ENCODE measurements at places on chromosomes 6 and 20. TPM values are rescaled to one million over a fixed set of nuclear protein-coding genes. Genes with fewer than 3 reads are reported as not detected.

DNA sequence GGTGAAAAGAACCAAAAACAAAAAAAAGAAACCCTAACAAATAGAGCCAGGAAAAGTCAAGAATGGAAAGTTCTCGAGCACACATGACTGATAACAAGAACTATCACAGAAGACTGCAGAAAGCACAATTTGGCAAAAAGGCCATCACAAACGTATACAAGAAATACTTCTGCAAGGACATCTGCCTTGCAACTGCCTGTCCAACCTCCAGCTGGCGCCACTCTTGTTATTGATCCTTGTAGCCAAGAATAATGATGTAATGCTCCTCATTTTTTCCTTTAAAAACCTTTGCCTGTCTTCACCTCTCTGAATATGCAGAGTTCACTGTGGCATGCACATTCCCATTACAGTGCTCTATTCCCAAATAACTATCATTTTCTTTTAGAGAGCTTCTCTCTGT lies 87.9 kb upstream of the BMP5 start:
- no peak for DNase-seq

Gene HFE
- 0.19 TPM for total RNA-seq

Gene MAFB
- not detected for total RNA-seq

Gene PRRT1
- 0.75 TPM for total RNA-seq

DNA sequence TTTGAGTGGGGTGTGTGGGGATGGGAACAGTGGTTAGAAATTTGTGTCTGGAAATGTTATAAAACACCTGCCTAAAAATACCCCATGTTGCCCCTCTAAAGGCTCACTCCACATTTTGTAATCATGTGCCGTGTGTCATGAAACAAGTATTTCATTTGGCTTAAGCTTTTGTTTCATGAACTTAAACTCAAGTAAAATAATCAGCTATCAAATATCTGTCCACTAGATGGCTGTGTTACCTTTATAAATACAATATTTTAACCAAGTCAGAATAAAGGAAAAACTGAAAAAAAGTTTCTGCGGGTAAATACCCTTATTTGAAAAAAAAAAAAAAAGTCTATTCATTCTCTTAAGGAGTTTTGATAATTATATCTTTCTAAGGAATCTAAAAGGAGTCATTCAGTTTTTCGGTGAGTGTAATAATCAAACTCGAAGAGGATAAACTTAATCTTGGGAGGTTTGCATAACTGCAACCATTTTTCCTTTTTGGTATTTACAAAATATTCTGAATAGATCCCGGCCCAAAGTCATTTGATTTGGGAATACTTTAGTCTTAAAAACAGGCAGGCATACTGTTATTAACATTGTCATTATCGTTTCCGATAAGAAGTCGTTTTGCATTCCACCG lies 29.9 kb upstream of the MTRF1L start:
- peak; percentile 66 for DNase-seq

Gene RIPPLY2
- not detected for total RNA-seq

DNA sequence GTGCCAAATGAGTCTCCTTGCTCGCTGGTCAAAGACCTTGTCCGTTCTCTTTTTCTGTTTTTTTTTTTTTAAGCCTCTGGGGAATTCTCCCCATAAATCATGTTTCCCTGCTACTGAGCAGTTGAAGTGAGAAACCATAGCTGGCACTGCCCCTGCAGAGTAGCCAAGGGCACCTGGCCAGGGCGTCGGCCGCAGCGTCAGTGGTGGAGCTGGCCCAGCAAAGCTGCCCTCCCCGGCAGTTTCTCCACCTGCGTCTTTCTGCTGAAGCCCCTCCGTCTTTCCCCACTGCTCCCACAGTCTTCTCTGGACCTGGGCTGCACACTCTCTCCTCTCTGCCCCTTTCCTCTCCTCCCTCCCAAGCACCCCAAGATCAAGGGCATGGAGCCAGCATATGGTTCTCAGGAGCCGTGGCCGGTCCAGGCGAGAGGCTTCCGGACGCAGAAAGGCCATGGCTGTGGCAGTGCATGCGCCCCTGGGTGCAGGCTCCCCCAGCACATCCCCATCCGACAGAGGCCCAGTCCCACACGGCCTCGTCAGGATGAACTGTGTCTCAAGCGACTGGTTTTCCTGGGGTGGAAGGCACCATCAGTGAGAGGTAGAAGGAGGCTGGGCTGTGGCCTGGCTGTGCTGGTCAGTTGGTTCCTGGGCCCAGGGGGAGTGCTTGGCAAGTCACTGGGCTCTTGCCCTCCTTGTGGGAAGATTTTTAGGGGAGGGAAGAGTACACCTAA lies 218.1 kb downstream of the ERMARD start:
- DNase-seq: no peak

GRCh38 chr20:50129662-50130355 lies 16.9 kb upstream of the UBE2V1 start:
- peak; percentile 49 for DNase-seq

Gene RAD21L1
- not detected for total RNA-seq

Gene OR2B6
- total RNA-seq: not detected

GRCh38 chr6:130204322-130204721 lies 18.4 kb downstream of the SAMD3 start:
- no peak for DNase-seq

Gene KHDC1
- total RNA-seq: 8.2 TPM

GRCh38 chr6:125781314-125781868 lies 9.4 kb upstream of the NCOA7 start:
- peak; percentile 75 for DNase-seq

DNA sequence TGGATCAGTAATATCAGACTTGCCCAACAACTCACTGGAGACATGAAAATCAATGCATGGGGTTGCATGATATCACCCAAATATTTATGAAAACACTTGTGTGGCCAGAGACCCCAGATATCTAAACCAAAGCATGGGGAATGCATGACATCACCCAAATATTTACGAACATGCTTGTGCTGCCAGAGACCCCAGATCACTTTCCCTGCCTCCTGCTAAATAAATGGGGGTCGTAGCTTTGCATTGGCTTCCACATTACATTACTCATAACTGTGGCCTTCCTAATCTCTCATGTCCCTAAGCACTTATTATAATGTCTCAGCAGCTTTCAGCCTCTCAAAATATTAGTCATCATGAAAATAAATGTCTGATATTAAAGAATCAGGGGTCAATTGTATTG lies 838.0 kb upstream of the DEFB115 start:
- no peak for DNase-seq
